Astrocyte of the spinal cord (primary cell): ENCODE measurements at places on chromosomes 6 and 20.
A peak's percentile ranks its signal among the peaks of the same experiment; 100 is the strongest.

- peak; percentile 83 for DNase-seq
Measured at GRCh38 chr20:49989234-49990065, 6.7 kb downstream of the SNAI1 start.

DNA sequence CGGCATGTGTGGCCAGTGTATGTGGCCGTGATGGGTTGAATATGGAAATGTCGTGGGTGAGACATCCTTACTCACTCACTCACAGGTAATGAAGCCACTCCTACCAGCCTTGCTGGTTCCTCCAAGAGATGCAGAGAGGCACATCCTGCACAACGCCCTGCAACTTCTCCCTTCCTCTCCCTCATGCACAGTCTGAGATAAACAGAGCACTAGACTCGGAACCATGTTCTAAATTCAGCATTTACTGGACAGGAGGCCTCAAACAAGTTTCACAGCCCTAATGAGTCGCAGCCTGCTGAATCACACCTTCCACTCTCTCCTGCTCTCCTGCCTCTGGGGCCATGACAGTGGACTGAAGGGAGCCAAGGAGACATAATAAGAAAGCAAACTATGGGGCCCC lies 91.2 kb downstream of the ISM1 start:
- no peak for DNase-seq

GRCh38 chr20:53023732-53024520 lies 51.8 kb downstream of the TSHZ2 start:
- DNase-seq, result no peak

DNA sequence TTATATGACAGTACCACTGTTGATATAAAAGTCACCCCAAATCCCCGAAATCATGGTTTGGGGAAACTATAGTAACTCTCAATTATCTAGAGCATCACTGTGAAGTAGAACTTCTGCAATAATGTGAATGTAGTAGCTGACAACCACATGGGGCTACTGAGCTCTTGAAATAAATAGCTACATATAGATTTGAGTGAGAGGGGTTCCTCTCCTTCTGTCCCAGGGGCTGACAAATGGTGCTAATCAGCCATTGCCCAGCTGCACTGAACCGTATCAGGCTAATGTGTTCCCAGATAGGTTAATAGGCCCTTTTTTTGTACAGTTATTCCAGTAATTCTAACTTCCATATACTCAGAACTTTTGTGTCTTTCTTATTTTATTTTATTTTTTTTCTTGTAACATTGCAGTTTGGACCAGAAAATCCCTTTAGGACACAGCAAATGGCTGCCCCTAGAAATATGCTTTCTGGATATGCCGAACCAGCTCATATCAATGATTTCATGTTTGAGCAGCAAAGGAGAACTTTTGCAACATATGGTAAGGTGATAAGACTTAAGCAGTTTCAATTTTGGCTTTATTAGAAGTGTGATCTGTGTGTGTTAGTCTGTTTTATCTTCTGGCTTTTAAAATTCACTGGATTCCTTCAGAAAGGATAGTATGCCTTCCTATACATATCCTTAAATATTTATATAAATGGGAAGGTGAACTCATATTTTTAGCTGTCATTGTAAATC lies 21.1 kb downstream of the CDC40 start:
- DNase-seq, result no peak

DNA sequence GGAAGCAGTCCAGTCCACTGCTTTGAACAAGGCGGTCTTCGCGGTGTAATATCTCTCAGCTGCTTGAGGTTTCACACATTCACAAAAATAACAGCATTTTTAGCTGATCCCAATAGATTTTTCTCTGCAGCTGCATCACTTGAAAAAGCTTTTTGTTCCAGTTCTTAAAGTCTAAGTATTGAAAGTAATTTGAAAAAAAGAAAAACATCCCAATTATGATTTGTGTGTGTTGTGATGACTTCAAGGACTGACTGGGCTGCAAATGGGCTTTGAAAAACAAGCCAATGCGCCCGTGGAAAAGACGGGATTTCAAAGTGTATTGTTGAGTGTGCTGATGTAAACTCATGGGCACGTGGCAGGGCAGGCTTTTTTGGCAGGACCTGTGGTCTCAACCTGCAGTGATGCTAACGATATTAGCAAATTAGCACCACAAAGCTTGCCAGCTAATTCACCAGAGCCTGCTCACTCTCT lies 151.1 kb downstream of the TMEM242 start:
- DNase-seq, result no peak

DNA sequence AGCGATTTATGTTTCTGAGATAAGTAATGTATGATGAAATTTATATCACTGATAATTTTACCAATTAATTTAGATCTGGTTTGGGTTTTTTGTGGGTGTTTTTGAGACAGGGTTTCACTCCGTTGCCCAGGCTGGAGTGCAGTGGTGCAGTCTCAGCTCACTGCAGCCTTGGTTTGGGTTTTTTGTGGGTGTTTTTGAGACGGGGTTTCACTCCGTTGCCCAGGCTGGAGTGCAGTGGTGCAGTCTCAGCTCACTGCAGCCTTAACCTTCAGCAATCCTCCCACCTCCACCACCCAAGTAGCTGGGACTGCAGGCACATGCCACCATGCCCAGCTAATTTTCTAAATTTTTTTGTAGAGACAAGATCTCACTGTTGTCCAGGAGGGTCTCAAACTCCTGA lies 13.0 kb downstream of the MRS2 start:
- DNase-seq, result no peak

GRCh38 chr6:12363651-12364381 lies 73.7 kb downstream of the EDN1 start:
- DNase-seq, result no peak
